ENCODE measurements at places on chromosomes 11 and 22.
A peak's percentile ranks its signal among the peaks of the same experiment; 100 is the strongest.

DNA sequence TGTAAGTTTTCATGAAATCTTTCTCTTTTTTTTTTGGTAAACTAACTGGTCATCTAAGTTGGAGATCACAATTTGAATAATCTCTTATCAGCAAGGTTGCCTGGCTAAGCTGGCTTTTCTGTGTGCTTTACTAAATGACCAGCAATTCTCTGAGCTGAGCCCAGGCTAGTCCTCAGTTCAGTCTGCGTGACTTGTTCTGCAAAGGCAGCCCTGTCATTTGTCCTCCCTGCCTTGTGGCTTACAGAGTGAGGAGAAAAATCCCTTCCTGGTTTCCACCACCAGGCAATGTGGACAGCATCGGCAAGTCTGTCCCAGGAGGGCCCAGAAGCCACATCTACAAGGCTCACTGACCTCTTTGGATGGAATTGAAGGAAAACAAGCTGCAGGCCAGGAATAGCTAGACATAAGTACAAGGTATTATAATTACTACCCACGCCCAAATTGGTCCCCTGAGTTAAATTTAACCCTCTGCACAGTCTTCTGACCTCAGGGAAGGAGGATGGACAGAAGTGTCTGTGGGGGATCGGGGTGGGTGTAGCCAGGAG is 108.6 kb downstream of the SCN3B start:
- DNase-seq, result no peak

- DNase-seq, result no peak
Measured at GRCh38 chr22:50640857-50641647, 13.1 kb upstream of the ARSA start.

DNA sequence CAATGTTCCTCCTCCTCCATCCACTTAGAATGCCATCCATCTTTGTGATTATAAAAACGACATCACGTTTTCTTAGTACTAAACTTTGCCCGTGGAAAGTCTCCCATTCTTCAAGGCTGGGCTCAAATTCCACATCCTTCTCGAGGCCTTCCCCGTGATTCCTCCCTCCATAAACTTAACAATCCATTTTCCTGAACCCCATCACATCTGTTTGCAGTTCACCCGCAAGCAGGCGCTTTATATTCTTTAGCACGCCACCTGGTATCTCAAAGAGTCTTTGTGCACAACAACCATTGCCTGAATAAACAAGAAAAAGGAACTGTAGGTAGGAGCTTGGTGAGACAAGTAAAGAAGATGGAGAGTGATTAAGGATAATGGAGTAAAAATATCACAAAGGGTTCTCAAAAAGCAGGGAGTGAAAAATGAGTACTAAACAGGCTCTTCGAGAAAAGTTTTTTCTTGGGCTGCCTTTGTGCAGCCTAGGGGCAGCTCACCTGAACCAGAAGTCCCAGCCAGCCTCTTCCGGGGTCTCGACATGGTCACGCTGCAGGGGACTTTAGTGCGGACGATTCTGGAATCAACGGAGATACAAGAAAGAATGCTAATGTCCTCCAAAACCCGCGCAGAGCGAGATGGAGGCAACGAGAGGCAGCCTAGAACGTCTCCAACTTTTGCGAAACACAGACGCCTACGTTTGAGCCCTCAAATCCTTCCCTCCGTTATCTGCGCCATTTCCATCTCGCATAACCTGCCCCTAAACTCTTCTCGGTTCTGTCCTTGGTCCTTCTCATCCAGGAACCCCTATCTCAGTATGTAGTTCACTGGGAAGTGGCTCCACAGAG is 585 bp downstream of the THYN1 start:
- DNase-seq, result no peak

GRCh38 chr22:42834177-42834949 is 22.7 kb downstream of the ARFGAP3 start:
- no peak for DNase-seq

DNA sequence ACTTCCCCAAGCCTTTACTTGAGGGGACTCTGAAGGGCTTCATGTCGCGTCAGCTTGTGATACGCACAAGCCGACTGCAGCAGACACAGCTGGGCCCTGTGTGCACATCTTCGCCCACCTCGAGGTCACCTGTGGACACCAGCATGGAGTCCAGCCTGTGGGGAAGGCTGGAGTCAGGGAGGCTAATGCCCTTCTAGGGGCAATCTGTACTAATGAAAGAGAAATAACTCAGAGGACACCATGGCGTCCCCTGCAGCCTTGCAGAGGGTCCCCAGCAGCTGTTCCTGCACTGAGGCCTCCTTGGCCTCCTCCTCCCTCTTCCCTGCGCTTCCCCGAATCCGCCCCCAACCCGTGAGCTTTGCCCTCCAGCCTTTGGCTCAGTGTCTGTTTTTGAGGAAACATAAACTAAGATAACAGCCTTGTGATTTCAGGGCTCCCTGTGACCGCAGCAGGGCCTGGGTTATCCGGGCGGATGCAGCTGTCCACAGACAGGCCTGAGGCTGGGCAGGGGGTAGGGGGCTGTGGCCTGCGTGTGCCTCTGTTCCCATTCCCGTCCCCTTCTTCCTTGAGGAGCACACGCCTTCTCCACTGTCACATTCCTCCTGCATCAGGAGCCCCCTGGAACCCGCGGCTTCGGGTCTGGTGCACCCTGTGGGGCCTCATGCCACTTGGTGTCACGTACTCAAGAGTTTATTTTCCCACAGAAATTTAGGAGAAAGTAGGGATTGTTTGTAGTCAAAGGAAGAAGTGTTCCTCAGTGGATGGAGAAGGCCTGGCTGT is 25.0 kb downstream of the KRTAP5-5 start:
- DNase-seq, result no peak

DNA sequence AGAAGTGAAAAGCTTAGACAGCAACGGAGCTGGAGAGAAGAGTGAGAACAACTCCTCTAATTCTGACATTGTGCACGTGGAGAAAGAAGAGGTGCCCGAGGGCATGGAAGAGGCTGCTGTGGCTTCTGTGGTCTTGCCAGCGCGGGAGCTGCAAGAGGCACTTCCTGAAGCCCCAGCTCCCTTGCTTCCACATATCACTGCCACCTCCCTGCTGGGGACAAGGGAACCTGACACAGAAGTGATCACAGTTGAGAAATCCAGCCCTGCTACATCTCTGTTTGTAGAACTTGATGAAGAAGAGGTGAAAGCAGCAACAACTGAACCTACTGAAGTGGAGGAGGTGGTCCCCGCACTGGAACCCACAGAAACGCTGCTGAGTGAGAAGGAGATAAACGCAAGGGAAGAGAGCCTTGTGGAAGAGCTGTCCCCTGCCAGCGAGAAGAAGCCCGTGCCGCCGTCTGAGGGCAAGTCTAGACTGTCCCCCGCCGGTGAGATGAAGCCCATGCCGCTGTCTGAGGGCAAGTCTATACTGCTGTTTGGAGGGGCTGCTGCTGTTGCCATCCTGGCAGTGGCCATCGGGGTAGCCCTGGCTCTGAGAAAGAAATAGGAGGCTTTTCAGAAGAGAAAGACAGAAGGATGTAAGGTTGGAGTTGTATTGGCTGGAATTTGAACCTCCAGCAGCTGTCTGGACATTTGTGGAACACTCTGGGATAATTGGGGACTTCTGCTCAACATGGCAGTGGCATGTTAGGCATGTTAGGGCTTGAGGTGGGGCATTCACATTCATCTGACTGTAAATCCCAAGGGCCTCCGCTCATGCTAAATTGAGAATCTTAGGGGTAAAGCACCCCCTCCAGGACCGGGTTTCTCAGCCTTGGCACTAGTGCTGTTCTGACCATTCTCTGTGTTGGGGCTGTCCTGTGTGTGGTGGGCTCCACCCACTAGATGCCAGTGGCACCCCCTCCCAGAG is 47.1 kb downstream of the BID start:
- no peak for DNase-seq

DNA sequence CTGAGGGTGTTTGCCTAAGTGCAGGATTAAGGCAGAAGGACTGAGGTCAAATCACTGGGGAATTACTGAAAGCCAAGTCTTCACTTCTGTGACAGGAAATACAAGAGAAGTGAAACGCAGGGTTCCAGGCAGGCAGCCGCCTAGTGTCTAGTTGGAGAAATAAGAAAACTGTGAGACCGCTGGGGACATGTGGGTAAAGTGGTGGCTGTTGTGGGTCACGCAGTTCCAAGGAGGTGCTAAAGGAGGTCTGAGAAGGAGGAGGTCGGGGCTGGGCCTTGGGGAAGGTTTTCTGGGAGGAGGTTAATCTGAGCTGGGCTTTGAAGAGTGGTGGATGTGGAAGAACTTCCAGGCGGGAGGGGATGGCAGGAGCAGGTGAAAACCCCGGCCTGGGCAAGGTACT is 11.2 kb downstream of the MCM5 start:
- DNase-seq, result no peak

DNA sequence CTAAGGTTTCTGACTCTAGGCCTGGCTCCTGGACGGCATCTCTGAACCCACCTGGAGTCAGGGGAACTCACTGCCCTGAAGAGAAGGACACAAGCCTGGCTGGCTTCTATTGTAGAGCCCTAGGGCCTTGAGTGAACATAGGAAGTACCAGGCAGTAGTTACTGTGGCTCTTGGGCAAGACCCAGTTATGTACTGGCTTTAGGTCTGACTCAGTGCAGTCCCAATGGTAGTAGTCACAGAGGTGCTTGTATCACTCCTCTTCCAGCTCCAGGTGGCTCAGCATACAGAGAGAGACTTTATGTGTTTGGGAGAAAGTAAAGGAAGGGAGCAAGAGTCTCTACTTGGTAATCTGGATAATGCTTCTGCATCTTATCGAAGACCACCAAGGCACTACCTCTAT is 13.9 kb upstream of the PAK1 start:
- no peak for DNase-seq

DNA sequence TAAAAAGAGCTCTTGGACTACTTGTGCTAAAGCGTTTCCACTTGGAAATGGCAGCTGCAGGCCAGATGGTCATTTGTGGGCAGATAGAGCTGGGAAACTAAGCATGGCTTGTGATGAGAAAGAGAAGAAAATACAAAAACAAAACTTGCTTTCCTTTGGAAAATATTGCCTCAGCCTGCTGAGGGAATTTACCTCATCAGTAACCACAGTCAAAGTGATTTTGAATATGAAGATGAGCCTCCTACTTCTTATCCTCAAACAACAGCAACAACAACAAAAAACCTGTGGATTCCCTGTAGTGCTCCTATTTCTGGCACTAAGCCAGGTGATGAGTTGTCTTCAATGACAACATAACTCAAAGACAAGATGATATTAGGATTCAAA is 62.7 kb upstream of the FIBIN start:
- no peak for DNase-seq

- peak; percentile 73 for DNase-seq
Measured at GRCh38 chr11:118152552-118153471, at the start of gene SCN4B. Gene SCN4B (minus strand): TSS chr11:118152823. CDS start chr11:118152673, 150 bp downstream.

DNA sequence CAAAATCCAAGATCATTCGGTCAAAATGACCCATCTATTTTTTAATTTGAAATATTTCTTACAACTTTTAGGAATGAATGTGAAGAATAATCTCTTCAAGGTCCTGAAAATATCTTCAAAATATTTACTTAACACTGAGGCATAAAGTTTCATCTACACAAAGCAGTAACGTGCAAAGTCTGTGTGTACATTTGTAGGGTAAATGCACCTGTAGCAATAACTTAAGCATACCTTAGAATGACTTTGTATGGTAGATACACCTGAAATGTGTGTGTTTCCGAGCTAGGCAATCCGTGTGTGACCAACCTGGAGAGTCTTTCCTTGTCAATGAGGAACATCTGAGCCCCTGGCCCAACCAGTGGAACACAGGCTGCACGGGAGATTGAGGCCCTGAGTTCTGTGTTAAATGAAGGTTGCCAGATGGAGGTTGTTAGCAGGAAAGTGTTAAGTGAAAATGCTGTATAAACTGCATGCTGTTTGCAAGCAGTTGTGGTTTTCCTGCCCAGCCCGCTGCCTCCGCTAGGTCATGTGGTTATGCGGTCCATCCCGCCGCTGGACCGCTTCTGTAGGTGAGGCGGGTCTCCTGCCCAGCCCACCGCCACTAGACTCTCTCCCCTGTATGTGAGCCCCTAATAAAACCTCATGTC is 7.6 kb upstream of the CTR9 start:
- no peak for DNase-seq

GRCh38 chr11:128530118-128531074 is 57.0 kb downstream of the ETS1 start:
- no peak for DNase-seq

GRCh38 chr11:60455531-60456042 is at the start of gene MS4A1:
Gene MS4A1 (plus strand): TSS chr11:60455847. CDS start chr11:60462375, 6,528 bp downstream.
- no peak for DNase-seq

GRCh38 chr11:103069367-103069766 is 22.6 kb downstream of the DCUN1D5 start:
- DNase-seq, result no peak

GRCh38 chr11:32103941-32104340 is 13.1 kb downstream of the RCN1 start:
- no peak for DNase-seq

- DNase-seq, result no peak
Measured at GRCh38 chr11:67641338-67642172, 2.0 kb upstream of the TBX10 start.
